ENCODE measurements at places on chromosomes 6 and 20. TPM values are rescaled to one million over a fixed set of nuclear protein-coding genes. Genes with fewer than 3 reads are reported as not detected.

DNA sequence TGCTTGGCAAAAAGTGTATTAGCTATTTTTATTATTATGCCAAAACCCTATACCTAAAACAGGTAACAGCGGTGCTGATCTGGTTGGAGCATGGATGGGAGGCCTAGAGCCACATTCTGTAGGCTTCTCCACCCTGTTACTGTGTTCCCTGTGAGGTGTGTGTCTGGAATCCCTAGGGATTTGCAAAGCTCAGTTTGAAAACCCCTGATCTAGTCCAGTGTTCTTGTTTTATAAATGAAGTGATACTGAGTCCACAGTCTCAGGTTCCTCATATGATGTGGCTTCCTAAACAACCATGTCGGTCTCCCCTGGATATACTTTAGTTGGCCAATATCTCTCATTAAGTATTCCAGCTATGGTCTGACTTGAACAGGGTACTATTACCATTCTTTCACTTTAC, 16.3 kb downstream of the ACSS2 start:
- DNase-seq: no peak

DNA sequence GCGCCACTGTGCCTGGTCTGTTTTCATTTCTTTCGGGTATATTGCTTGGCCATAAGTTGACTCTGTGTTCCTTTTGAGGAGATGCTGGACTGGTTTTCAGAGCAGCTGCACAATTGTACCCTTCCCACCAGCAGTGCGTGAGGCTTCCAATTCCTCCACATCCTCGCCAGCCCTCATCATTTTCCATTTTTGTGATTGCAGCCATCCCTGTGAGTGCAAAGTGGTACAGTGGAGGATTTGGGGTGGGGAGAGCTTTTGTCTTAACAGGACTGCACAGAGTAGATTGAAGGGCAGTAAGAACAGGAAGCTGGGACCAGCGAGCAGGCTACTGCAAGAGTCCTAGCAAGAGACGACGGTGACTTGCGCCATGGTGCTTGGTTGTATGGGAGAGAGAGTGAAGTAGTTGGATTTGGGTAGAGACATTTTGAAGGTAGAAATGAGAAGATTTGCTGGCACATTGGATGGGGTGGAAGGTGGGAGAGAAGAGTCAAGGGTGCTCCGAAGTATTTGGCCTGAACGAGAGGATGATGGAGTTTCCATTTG, 18.3 kb downstream of the BCAS4 start:
- DNase-seq: no peak

DNA sequence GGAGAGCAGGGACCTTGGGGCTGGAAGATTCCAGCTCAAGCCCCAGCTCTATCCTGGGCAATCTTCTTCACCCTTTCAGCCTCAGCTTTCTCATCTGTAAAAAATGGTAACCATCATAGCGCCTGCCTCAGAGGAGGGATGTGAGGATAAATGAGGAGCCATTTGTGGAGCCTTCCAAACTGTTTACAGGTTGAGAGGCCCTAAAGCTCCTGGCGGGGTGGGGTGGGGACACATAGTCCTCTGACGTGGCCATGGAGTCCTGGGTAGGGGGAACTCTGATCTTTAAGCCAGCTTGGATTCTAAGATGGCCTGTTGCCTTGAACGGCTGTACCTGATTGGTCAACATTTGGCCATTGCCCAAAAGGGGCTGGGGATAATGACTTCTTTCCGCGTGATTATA, 111.1 kb downstream of the TOX2 start:
- no peak for DNase-seq

- DNase-seq: no peak
Measured at GRCh38 chr6:138234363-138234762, 16.1 kb upstream of the PBOV1 start.

Gene EYA4
- total RNA-seq: 20.4 TPM

DNA sequence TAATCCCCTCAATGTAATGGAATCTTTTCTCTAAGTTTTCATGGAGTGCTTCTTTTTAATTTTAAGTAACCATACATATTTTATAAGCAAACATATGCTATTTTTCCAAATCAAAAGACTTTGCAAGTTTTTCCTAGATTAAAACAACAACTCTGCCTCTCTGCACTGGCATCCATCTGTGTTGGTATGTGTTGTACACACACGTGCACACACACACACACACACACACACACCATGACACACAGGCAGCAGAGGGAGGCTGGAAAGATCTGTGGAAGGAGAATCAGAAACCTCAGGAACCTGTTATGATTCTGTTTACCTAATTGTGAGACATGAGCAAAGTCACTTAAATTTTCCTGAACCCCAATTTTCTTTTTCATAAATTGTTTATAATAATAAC, 295.0 kb upstream of the PRDM1 start:
- DNase-seq: no peak

DNA sequence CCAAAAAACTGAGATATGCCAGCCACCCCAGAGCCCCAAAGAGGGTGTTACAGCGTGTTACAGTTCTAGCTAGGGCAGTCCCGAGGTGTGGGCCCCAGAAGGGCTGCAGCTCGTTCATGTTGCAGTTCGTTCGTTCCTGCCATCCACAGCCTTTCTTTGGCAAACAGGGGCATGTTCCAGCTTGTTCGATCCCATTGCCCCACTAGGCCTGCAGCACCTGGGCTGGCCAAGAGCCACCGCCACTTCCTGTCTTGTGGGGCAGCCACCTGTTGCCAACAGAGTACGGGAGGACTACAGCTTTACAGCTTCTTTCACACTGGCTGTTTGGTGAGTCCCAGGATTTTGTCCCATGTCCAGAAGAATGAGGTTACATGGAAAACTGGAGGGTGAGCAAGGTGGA, 198.1 kb downstream of the MMUT start:
- no peak for DNase-seq

Gene ZBTB46
- 13.5 TPM for total RNA-seq

DNA sequence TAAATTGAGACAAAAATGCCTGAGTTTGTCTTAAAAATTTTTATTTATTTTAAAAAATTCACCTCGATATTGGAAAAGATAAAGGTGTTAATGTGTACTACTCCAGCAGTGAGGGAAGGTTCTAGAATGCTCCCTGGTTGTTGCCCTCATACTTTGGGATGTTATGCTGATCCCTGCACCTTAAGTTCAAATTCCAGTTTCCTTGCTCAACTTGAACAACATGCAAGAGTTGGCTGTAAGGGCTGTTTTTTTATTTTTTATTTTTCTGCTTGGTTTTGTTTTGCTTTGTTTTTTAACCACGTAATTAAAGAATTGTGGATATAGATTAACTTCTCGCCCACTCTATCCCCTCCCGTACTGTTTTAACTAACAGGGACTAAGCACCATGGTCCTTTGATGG, 158.7 kb upstream of the CITED2 start:
- no peak for DNase-seq

- DNase-seq: no peak
Measured at GRCh38 chr20:50467174-50467573, 43.0 kb upstream of the PTPN1 start.

GRCh38 chr6:158131926-158132325, 36.1 kb downstream of the SERAC1 start:
- DNase-seq: no peak

Measured in Right ventricle myocardium superior (tissue), 1 donor.